Activated CD4-positive, alpha-beta T cell treated with anti-CD3 and anti-CD28 coated beads, Interleukin-2, amount 10 ng/mL, durations not matched to agents 24 days and 14 days (primary cell): ENCODE measurements at places on chromosomes 7 and 10. TPM values are rescaled to one million over a fixed set of nuclear protein-coding genes. Genes with fewer than 3 reads are reported as not detected.

The VCL gene
- total RNA-seq = 26.1 and 26.8 TPM in 2 replicates

The CFAP70 gene
- total RNA-seq = 0.17 and 0.33 TPM in 2 replicates

The FAM25G gene
- not detected in 2 replicates for total RNA-seq

The SEC61A2 gene
- 13.3 and 21.2 TPM in 2 replicates for total RNA-seq

The LRRN3 gene
- 53.4 and 56.5 TPM in 2 replicates for total RNA-seq

The FAM53B gene
- 20.9 and 21.8 TPM in 2 replicates for total RNA-seq

The ARMC3 gene
- total RNA-seq = not detected in 2 replicates

The DPP6 gene
- total RNA-seq = not detected in 2 replicates

The GIMAP4 gene
- total RNA-seq = 61.1 and 62.7 TPM in 2 replicates

The CYP3A7 gene
- total RNA-seq = not detected in 2 replicates

The EPDR1 gene
- 0.36 and 0.54 TPM in 2 replicates for total RNA-seq

The ZNF488 gene
- 0.07 TPM in 1 of 2 replicates, not detected in the other for total RNA-seq

The MUC12 gene
- total RNA-seq = 0.76 and 1.5 TPM in 2 replicates

The KDM7A gene
- 21.8 and 25.9 TPM in 2 replicates for total RNA-seq

The SLF2 gene
- total RNA-seq = 34.9 and 35.3 TPM in 2 replicates

The FKBP14 gene
- total RNA-seq = 8.2 and 8.6 TPM in 2 replicates

The TWIST1 gene
- total RNA-seq = 7.5 and 8.1 TPM in 2 replicates

The SGPL1 gene
- 94.0 and 98.9 TPM in 2 replicates for total RNA-seq

The TRA2A gene
- total RNA-seq = 96.8 and 103 TPM in 2 replicates

The SEPTIN14 gene
- not detected in 2 replicates for total RNA-seq

The GIMAP7 gene
- 40.5 and 45.0 TPM in 2 replicates for total RNA-seq

The GJD4 gene
- not detected in 2 replicates for total RNA-seq

The GFRA1 gene
- total RNA-seq = not detected in 2 replicates

The ANXA8 gene
- total RNA-seq = 0.17 TPM in 1 of 2 replicates, not detected in the other

The PVRIG gene
- total RNA-seq = 20.9 and 21.6 TPM in 2 replicates

The HOXA4 gene
- not detected in 2 replicates for total RNA-seq

The NRG3 gene
- not detected in 2 replicates for total RNA-seq

The HABP2 gene
- not detected in 2 replicates for total RNA-seq

The CUX1 gene
- total RNA-seq = 25.7 and 31.5 TPM in 2 replicates

The OR2A5 gene
- not detected in 2 replicates for total RNA-seq

The STOX1 gene
- total RNA-seq = 0.76 and 0.82 TPM in 2 replicates

The NPSR1 gene
- not detected in 2 replicates for total RNA-seq

The CALML3 gene
- not detected in 2 replicates for total RNA-seq

The GPR37 gene
- not detected in 2 replicates for total RNA-seq

The FAM241B gene
- 9.4 and 11.8 TPM in 2 replicates for total RNA-seq

The ANKMY2 gene
- total RNA-seq = 8.0 and 8.7 TPM in 2 replicates

The TLX1 gene
- not detected in 2 replicates for total RNA-seq

The FRMPD2 gene
- total RNA-seq = not detected in 2 replicates

The ITIH5 gene
- total RNA-seq = not detected in 2 replicates

The LDB3 gene
- total RNA-seq = 0.07 TPM in 1 of 2 replicates, not detected in the other

The EPHA1 gene
- total RNA-seq = 0.09 and 0.26 TPM in 2 replicates

The ADRA2A gene
- total RNA-seq = 0.05 TPM in 1 of 2 replicates, not detected in the other

The LRRC18 gene
- not detected in 2 replicates for total RNA-seq

The LGI1 gene
- total RNA-seq = not detected in 2 replicates

The ADAMTS14 gene
- total RNA-seq = 0.33 and 0.52 TPM in 2 replicates

The SH2D4B gene
- 0.19 and 0.23 TPM in 2 replicates for total RNA-seq

The MAT1A gene
- not detected in 2 replicates for total RNA-seq

The PNLIPRP2 gene
- not detected in 2 replicates for total RNA-seq

The TSC22D4 gene
- total RNA-seq = 113 and 121 TPM in 2 replicates
